ENCODE measurements at places on chromosomes 3 and 15.

DNA sequence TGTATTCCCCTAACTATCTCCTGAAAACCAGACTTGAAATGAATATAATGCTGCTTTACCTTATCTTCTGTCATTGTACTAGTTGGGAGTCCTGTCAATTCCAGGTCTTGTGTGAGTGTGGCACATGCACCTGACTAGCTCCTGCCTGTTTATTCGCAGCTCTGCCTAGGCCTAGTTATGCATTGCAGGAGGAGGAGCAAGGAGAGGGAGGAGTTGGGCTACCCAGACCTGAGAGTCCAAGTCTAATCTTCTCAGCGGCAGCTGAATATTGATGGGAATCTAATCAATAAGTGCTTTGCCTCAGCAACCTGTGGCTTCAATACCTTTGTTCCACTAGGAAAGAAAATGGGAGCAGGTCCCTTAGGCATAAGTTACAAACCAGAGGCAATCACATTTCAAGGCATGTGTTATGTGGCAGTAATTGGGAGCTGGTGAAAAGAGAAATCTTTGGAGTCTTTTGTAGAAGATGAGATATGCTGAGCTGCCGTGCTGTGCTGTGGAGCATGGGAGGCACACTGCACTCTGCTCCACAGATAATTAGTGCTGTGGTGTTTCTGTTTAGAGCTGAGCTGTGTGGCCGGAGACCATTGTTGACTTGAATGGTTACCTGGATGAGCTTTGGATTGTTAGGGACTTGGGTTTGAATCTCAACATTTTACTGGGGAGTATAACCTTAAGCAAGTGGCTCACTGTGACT is at the start of gene SLC2A2:
Gene SLC2A2 (minus strand): TSS at position 124 of the 697 bp plus-strand sequence. CDS start 50 bp downstream, at position 74.
- no peak for DNase-seq

DNA sequence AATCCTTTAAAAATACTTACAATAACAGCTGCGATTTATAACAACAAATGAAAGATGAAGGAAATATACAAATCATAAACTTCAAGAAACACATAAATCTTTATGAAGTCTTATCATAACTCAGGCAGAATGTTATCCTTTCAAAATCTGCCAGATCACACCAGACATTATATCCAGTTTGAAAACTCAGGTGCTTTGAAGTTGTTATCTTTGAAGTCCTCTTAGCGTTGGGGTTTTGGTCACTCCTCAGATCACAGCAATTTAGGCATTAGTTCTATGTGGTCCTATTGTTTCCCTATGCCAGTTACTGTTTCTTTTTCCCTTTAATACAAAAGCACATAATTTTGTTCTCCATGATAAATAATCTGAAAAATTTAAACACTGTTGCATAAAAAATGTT is 934.6 kb downstream of the EPHA3 start:
- DNase-seq, result no peak

GRCh38 chr3:48848816-48849515 is 1.3 kb upstream of the PRKAR2A start:
- no peak for DNase-seq

GRCh38 chr3:124620600-124621063 is 109.6 kb upstream of the UMPS start:
- no peak for DNase-seq

- no peak for DNase-seq
These were observed 122.4 kb downstream of the RAP2B start for GRCh38 chr3:153284282-153284938.

DNA sequence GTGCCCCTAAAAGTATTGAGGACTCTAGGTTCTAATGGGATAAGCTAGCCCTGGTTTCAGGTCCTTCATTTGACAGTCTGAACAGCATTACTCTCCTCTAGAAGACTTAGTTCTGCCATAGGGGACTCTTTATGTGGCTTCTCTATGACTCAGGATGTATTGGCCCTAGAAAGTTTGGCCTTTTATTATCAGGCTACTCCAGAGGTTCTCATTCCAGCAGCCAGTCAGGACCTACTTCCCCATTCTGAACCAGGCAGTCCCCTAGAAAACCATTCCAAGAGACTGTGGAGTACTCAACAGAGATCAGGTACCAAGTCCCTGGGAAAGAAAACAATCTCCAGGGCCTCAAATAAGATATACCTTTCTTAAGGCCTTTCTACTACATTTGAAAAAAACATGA is 157.9 kb upstream of the TSPAN3 start:
- no peak for DNase-seq

DNA sequence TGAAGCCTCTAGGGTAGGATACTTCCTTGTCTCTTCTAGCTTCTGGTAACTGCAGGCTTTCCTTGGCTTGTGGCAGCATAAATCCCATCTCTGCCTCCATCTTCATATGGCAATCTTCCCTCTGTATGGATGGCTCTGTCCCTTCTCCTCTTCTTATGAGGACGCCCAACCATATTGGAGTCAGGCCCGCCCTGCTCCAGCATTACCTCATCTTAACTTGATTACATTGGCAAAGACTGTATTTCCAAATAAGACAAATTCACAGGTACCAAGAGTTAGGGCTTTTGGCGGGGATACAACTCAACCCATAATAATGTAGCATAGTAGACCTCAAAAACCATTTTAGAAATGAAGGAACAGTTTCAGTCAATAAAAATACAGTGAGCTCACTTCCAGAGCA is 75.4 kb downstream of the BDH1 start:
- no peak for DNase-seq

GRCh38 chr3:179852142-179852905 is 184.4 kb downstream of the PEX5L start:
- DNase-seq, result peak; percentile 23

DNA sequence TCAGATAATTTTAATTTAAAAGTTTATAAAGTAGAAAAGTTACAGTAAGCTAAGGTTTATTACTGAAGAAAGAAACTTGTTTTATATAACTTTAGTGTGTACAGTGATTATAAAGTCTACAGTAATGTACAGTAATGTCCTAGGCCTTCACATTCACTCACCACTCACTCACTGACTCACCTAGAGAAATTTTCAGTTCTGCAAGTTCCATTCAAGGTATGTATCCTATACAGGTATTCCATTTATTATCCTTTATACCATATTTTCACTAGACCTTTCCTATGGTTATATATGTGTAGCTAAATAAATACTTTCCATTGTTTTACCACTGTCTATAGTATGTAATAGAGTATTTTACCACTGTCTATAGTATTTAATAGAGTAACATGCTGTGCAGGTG is 33.2 kb upstream of the MME start:
- no peak for DNase-seq

DNA sequence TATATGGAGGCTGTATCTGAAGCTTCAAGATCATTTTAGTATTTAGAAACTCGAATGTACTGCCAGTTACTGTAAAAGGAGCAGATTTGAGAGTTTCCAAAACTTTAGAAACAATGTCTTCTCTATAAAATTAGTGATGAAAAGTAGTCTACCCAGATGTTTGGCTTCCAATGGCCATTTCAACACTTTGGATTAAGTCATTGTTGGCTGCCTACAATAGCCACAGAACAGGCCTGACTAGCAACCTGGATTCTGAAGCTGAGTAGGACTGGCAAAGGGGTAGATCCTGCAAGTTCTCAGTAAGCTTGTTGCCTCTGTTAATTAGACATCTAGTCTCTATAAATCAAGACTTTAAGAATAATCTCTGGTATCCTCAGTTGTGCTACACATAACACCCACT is 239.0 kb upstream of the KCNMB2 start:
- no peak for DNase-seq

- DNase-seq, result peak; percentile 6
These were observed 48.0 kb upstream of the KLF13 start for GRCh38 chr15:31278544-31279220.

- no peak for DNase-seq
These were observed 4.1 kb upstream of the ECT2 start for GRCh38 chr3:172746475-172746874.

- DNase-seq, result no peak
These were observed 288.6 kb downstream of the CLSTN2 start for GRCh38 chr3:140223631-140224030.

DNA sequence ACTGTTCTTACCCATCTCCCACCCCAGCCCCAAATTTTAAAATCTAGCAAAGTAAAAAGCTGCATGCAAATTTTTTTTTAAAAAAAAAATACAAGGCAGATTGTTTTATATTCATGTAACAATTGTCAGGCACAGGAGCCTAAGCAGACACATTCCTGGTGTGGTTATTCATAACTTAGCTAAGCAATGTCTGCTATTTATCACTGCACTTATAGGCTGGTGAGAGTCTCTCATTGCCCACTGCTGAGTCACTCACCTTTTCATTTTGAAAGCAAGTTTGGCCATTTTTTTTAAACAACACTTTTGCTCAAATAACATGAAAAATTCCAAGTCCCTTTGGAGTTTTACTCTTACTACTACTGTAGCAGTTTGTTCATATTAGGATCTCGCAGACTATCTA is 413.9 kb downstream of the RBMS3 start:
- no peak for DNase-seq

GRCh38 chr15:39628546-39629257 is 47.8 kb downstream of the THBS1 start:
- no peak for DNase-seq

DNA sequence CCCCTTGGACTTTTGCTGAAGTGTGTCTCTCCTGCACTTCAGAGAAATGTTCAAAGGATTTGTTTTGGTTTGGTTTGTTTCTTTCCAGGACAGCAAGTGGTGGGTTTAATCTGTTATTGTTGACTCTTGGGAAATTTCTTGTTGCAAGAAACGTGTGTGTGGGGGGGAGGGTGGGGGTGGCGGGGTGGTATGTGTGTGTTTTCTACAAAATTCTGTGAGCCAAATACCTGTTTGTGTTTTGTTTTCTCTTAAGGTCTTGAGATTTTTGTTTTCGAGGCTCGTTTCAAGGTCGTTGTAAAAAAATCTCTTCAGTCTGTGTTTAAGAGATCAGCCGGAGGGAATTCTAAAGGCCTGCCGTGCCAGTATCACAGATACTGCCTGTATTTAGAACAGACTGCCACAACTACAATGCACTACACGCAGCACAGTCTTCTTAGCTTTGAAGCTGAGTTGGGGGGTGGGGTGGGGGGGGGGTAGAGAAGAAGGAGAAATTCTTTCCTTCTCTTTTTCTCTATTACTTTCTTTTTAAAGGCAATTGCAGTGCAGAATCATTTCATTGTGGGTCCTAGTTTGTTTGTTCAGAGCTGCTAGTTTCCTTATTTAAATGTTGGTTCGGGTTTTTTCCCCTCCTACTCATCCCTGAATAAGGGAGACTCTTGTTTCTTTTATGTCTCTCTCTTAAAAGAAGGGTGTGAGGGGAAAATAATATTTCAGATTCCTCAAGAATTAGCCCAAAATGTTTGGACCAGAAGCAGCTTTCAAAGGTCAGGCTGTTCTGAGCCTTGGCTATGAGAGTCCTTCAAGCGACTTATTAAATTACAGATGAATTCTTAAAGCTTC is 1.4 kb upstream of the BCL6 start:
- no peak for DNase-seq

- no peak for DNase-seq
These were observed 6.4 kb downstream of the NSUN3 start for GRCh38 chr3:94069194-94069813.

- DNase-seq, result no peak
These were observed 45.8 kb upstream of the CCNB2 start for GRCh38 chr15:59059076-59059597.

DNA sequence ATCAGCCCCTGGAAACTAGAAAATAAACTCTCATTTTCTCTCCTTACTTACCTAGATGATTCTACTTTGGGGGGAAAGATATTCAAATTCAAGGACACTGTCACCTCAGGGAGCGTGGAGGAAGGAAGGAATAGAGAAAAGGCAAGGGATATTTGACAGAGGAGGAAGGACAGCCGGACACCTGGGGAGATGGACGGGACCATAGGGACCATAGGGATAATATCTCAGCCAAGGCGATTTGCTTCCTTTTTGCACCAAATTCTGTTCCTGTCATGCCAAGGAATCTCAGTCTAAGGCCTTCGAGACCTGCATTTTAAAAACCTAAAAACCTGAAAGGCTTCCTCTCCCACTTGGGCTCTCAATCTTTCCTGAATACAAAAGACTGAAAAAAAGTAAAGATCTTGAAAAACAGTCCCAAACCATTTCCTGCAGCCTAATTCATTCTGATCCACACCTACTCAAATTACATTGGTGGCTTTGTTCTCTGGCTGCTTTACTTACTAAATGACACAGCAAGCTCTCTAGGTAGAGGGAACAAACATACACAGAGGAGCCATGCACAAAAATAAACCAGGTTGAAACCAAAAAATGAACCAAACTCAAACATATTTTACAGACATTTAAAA is 73.9 kb upstream of the SLC24A5 start:
- DNase-seq, result no peak

GRCh38 chr3:190094160-190094718 is 26.5 kb downstream of the P3H2 start:
- no peak for DNase-seq

- DNase-seq, result no peak
These were observed 80.7 kb downstream of the ABI3BP start for GRCh38 chr3:100912571-100912970.

- no peak for DNase-seq
These were observed 61.1 kb downstream of the DUT start for GRCh38 chr15:48392356-48392755.

- DNase-seq, result no peak
These were observed 57.4 kb downstream of the MRPS25 start for GRCh38 chr3:15007681-15008141.

DNA sequence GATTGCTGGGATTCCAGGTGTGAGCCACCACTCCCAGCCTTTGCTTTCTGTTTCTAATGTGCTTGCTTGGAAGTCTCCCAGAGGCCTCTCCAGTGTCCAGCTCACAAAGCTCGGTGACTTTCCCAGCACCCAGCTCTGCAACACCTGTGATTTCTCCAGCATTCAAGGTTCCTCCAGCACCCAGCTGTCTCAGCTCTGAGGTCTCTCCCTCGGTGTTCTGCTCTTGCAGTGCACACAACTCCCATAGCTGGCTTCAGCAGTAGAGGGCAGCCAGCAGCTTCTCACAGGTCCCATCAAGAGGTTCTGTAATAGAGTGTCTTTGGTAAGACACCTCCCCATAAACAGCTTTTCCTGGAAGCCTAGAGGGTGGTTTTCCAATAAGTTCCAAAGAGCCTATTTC is 75.1 kb downstream of the GRM7 start:
- DNase-seq, result no peak

DNA sequence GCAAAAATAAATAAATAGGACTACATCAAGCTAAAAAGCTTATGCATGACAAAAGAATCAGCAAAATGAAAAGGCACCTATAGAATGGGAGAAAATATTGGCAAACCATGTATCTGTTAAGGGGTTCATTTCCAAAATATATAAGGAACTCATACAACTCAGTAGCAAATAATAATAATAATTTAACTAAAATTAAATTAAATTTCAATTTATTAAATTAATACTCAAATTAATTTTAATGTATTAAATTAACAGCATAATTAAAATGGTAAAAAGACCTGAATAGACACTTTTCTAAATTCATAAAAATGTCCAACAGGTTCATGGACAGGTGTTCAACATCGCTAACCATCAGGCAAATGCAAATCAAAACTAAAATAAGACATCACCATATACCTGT is 34.0 kb upstream of the THBS1 start:
- DNase-seq, result no peak

Measured in WTC11 (cell line).